ENCODE measurements at places on chromosomes 13 and 19. TPM values are rescaled to one million over a fixed set of nuclear protein-coding genes. Genes with fewer than 3 reads are reported as not detected.

ALG11 gene
- total RNA-seq, result 25.6 TPM

TSEN34 gene
- total RNA-seq, result 74.4 TPM

DNA sequence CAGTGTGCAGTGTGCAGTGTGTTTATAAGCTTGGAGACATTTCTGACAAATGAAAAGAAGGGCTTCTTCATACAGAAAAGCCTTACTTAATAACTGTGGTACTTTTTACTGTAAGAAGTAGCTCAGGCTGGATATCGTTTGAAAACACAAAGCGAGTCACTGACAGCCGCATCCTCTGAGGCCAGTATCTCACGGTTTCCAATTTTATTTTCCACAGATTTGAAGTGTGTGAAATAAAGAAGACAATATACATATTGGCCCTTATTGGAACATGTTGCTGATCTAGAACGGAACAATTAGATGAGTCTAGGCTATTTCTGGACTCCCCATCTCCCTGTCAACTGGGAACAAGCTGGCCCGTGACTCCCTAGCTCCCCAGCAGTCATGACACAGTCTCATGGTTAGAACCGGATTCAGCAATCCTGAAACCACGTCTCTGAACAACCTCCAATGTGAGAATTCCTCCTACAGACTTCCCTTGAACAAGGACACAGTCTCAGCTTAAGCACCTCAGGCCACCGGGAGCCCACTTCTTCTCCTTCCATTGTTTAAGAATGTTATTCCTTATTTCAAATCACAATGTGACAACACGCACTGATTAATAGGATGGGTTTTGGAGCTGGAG lies 484.5 kb downstream of the COG6 start:
- H3K4me3 ChIP-seq, result no peak overlapping the region
- no peak for DNase-seq
- H3K36me3 ChIP-seq, result no peaks in the 10 kb centered on the region
- H3K27me3 ChIP-seq, result no peaks in the 10 kb centered on the region

DNA sequence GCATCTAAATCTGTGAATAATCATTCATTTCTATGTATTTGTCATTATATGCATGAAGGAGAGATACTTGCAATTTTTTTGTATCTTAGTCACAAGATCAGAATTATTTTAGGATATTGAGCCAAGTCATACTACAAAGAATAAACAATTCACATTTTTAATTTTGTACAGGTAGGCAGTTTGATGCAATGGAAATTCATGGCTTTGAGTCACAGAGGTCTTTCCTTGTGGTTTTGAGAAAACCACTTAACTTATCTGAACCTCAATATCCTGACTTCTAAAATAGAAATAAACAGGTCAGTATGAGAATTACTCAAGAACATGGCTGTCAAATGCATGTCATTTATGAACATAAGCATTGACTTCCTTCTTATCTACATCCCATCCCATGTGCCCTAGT lies 221.4 kb upstream of the SLC10A2 start:
- no peak overlapping the region for H3K27ac ChIP-seq
- H3K4me1 ChIP-seq, result no peaks in the 10 kb centered on the region
- H3K27me3 ChIP-seq, result no peaks in the 10 kb centered on the region
- DNase-seq, result no peak
- no peak overlapping the region for H3K4me3 ChIP-seq

GRCh38 chr13:72920097-72920496 lies 138.2 kb downstream of the PIBF1 start:
- H3K27ac ChIP-seq, result no peak overlapping the region
- no peak overlapping the region for H3K4me3 ChIP-seq
- H3K36me3 ChIP-seq, result no peaks in the 10 kb centered on the region
- DNase-seq, result no peak

GRCh38 chr13:41751277-41751676 lies 209.6 kb downstream of the VWA8 start:
- H3K36me3 ChIP-seq, result no peaks in the 10 kb centered on the region
- no peak overlapping the region for H3K4me3 ChIP-seq
- H3K27me3 ChIP-seq, result no peaks in the 10 kb centered on the region
- H3K4me1 ChIP-seq, result no peaks in the 10 kb centered on the region
